ENCODE measurements at places on chromosomes 4 and X.
A peak's percentile ranks its signal among the peaks of the same experiment; 100 is the strongest.

DNA sequence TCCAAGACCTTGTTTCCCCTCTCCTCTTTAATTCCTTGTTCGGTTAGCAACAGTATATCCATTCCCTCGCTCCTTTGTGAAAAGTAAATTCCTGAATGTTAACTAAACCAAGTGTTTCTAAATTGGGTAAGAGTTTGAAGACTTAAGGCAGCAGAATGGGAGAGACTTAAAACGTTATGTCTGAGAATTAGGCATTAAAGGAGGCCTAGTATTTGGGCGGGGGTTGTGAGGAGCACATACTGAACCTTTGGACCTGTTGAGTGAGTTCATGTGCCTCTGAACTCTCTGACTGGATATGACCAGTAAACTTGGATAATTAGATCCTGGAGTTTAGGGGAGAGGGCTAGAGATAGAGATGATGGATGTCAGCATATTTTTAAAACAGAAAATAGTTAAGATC lies 1.2 kb downstream of the MSMO1 start:
- DNase-seq = no peak

DNA sequence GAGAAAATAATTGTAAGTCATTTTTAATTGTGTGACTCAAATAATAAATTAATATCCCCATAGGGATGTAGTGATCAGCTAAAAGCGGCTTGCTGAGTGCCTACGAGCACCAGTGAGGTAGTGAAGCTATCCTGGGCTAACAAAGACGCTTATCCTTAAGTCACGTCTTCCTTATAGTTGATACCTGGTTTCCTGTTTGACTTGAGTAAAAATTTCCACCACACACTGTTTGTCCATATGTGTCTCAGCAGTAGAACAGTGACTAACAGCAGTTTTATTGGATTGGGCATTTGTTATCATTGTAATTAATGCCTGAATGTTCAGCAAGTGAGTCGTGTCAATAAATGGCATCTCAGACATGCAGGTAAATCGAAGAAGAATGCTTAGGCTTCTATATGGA lies 241.1 kb downstream of the GRXCR1 start:
- no peak for DNase-seq

DNA sequence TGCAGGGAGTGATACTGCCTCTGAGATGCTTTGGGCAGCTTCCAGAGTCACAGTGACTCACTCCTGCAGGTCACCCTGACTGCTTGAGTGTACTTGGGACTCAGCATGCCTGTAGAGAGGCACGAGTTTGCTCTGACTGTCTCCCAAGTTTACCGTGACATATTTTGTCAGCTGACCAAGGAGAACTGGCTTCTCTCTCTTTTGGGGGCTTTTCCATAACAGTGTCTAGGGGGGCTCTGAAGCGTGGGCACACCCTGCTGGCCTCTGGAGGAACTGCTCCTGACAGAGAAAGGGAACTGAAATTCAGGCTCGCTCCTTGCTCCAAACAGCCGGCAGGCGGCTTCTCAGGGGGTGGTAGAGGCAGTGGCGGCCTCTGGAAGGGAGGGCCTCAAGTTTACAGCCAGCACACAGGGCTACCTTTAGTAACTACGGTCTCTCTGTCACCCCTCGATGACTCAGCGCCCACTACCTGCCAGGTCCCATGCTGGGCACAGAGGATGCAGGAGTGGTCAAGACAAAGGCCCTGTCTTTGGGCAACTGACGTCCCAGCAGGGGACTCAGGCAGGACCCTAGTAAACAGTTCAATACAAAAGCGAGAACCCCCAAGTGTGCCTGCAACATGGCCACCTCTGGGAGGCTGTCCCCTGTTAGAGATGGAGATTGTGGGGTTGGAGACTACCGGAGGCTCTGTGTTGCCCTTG lies 17.8 kb downstream of the ZNF185 start:
- no peak for DNase-seq

DNA sequence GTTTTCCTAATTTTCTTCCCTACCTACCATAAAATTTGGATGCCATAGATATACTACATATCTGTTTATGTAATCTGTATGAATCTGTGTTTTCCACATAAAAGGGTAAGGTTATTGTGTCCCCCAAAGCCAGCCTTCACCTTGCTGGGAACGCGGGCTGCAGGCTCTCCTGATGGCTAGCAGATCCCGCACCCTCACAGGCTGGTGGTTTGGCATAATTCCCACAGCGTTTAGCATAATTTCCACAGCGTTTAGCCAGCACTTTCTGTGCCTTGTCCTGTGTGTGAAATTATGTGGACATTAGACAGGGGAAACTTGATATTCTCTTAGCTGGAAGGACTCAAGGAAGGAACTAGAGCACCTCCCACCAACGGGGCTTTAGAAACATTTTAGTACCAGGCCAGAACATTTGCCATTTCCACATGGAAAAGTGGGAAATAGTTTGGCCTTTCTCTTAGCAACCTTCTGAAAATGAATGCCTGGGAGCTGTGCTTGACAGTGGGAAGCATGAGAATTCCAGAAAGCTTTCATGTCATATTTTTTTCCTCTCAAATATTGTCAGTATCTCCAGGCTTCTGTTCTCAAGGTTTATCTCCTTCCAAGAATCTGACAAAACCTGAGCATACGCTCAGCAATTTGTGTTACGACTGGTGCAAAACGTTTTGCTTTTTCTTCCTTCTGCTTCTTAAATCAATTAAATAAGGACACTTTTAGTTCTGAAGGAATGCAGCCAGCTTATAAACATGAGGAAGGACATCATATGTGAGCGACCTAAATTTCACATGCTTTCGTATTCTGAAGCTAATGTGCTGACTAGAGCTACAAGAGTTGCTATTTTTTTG lies 67.9 kb downstream of the STK32B start:
- no peak for DNase-seq

- no peak for DNase-seq
Observed at GRCh38 chr4:6752486-6752829, 30.1 kb upstream of the KIAA0232 start.

DNA sequence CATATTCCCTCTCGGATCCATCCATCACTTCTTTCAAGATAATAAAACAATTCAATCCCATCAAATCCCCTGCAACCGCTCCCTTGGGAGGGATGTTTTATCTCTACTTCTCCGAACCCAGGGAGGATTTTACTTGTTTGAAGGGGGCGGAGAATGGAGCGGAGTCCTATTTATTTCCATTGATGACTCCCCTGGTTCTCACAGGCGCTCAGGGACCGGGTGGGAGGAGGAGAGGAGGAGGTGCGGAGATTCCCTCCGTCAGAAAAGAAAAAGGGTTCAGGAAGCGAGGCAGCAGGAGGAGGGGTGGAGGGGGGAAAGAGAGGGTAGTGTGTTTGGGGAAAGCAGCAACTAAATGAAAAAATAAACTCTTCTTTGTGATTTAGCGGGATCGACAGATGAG lies 2.1 kb downstream of the NDNF start:
- DNase-seq = no peak

DNA sequence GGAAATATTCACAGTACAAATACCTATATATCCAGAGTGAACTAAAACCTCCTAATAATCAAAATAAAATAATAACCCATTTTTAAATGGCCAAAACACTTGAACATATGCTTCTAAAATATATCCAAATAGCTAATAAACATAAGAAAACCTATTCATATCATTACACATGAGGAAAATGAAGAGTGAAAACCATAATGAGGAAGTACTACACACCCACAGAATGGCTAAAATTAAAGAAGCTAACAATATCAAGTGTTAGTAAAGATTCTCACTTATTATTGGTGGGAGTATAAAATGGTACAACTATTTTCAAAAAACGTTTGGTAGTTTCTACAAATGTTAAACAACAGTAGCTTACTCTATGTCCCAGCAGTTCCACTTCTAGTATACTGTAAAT lies 92.1 kb downstream of the KLHL13 start:
- no peak for DNase-seq

GRCh38 chr4:47383829-47384427 lies 79.6 kb downstream of the COMMD8 start:
- peak; percentile 46 for DNase-seq

- no peak for DNase-seq
Observed at GRCh38 chr4:2243681-2244380, 1.9 kb upstream of the HAUS3 start.

DNA sequence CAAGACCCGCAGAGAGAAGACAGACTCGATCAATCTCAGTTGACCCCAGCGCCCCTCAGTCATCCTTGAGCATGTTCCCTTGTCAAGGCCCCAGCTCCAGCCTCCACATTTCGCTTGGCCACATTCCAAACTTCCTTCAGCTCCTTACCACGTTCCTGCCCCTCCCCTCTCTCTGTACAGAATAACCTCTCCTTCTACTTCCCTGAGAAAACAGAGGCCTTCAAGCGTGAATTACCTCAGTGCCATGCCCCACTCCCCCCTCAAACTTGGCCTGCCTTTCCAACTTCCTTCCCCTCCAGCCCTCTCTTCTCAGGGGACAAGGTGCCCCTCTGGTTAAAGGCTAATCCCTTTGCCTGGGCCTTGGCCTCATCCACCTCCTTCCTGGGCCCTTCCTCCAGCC lies 3.2 kb upstream of the RIPPLY1 start:
- DNase-seq = no peak

- DNase-seq = peak; percentile 38
Observed at GRCh38 chr4:61202638-61203435, 2.7 kb downstream of the ADGRL3 start.

- no peak for DNase-seq
Observed at GRCh38 chr4:82712561-82712960, 86.0 kb downstream of the SCD5 start.

GRCh38 chr4:72568959-72569718 lies at the start of gene ADAMTS3:
Gene ADAMTS3, minus strand, starts transcription at chr4:72569221. Its CDS starts 459 bp downstream, at chr4:72568762.
- DNase-seq = peak; percentile 8

GRCh38 chr4:155376387-155377268 lies at the start of gene MAP9:
Gene MAP9, minus strand, starts transcription at chr4:155376965. Its CDS starts 1,115 bp downstream, at chr4:155375850.
- DNase-seq = peak; percentile 80
